ENCODE measurements at places on chromosomes 16 and 17.

DNA sequence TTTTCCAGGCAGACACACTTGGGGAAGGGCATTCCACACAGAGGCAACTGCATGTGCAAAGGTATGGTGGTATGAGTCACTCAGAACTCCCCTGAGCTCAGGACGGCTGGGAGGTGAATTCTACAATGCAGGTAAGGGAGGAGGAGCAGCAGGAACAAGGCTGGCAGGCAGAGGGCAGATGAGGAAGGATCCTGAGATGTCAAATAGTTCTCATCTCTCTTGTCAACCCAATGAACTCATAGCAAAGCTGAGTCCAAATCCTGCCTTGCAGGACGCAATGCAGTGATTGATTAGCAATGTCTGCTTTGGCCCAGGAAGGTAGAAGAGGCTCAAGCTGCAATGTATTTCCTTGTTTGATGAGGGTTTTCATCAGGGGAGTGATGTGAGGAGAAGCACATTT is 243.5 kb downstream of the XYLT1 start:
- DNase-seq, result no peak

- no peak for DNase-seq
Measured at GRCh38 chr16:5166486-5166885, 68.9 kb upstream of the EEF2KMT start.

- DNase-seq, result no peak
Measured at GRCh38 chr16:54050459-54051210, 236.0 kb downstream of the IRX3 start.

- DNase-seq, result no peak
Measured at GRCh38 chr16:57736419-57737351, 1.1 kb downstream of the KATNB1 start.

GRCh38 chr16:90018297-90018651 is 982 bp downstream of the DBNDD1 start:
- no peak for DNase-seq

GRCh38 chr17:71107136-71107535 is 937.8 kb downstream of the KCNJ2 start:
- no peak for DNase-seq

DNA sequence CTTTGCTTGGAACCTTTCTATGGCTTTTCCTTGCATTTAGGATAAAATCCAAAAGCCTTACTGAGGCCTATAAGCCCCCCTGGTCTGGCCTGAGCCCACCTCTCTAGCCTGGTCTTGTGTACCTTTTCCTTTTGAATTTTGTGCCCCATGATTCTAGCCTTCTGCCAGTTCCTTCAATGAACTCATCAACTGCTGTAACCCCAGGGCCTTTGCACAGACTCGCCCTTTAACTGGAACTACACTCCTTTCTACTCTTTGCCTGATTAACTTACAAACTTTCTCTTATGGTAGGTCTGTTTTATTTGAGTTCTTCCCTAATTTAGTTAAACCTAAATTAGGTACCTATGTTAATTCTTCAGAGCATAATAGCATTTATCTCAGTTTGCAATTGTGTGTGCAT is 24.2 kb downstream of the GJD3 start:
- no peak for DNase-seq

DNA sequence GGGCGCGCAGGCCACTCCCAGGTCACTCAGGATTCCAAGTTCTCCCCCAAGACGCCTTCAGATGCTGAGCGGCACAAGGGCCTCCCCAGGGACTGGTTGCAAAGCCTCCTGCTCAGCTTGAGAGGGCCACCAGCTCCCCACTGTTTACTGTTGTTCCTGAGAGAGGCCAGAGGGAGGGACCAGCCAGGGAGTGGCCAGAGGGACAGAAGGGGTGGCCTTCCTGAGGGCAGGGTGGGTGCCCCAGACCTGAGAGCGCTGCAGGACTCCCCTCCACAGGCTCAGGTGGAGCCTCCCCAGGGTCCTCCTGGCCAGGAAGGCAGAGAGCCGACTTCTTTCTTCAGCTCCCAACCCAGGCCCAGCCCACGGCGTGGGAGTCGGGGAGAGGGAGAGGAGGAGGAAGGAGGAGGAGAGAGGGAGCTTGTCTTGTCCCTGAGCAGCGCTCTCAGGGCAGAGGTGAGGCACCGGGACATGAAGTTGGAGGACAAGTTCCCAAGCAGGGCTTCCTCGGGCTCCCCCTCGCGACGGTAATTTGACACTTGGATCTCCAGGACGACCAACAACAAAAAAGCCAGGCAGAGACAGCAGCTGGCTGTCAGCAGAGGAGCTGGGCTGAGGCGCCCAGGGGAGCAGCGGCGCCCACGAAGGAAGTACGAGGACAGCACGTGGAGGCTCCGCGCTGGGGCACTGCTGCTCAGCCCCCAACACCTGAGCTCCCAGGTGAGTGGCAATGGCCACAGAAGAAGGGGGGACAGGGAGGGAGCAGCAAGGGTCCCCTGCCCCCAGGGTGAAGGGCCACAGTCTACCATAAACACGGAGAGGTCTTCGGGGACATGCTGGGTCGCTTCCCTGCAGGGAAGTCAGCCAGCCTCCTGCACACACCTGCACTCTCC is 497 bp downstream of the SMIM5 start:
- peak; percentile 40 for DNase-seq

DNA sequence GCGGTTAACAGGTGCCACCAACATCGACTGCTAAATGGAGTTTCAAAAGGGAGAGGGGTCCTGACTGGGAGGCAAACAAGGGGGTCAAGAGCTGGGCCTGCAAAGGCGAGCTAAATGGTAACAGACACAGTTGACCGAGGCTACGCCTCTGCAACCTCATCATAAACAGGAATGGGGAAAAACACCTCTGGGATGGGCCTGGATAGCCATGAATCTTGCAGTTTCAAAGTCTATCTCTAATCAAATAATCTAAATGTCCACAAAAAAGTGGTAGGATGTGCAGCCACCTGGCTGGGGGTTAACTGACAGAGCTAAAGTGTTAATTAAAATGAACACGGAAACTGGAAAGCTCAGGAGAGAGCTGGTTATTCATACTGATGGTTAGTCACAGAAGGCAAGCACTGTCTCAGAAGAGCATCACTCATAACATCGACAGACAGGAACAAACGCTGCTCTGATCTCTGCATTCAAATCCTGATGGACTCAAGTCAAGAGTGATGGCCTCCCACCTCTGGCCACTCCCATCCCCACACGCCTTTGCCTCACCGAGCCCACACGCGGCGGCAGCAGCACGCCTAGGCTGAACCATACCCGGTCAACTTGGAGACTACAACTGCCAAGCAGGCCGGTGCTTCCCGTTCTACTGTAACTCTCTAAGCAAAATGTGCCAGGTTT is 56.3 kb downstream of the CREBBP start:
- DNase-seq, result no peak

DNA sequence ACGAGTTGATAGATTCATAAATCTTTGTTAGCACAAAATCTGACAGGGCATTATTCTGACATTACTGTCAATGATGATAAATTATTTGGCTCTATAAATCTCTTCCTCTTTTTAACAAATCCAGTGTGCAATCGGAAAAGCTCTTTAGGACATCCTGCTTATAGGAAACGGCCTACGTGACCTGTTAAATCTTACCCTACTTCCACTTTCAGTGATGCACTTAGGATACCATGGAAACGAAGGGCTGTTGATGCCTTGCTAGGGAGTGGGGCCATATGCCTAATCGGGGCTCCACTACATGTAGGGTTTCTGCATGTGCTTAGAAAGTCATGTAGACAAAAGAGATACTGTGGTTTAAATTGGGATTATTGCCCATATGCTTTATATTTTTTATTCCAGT is 27.2 kb downstream of the ZNF594 start:
- DNase-seq, result no peak

GRCh38 chr17:4560421-4560820 is at the start of gene GGT6:
Gene GGT6, minus strand, starts transcription at chr17:4560577. Its CDS starts 56 bp downstream, at chr17:4560521.
- no peak for DNase-seq

- no peak for DNase-seq
Measured at GRCh38 chr16:67782567-67783352, 23.6 kb downstream of the RANBP10 start.

DNA sequence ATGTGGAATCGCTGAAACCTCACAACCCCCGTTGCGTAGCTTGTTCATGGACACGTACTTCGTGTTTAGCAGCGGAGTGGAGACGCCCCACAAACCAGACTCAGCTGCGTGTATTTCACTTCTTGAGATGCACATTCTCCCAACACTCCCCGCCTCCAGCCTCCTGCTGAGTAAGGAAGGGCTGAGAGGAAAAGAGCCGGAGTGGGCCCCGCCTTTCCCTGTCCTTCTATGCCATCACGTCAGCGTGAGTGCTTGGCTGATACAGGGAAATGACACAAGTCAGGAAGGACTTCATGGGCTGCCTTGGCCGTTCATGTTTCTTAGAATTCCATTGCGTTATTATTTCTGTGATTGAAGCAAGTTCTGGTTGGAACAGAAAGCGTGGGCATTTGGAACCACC is 68.6 kb upstream of the CBX4 start:
- DNase-seq, result no peak

DNA sequence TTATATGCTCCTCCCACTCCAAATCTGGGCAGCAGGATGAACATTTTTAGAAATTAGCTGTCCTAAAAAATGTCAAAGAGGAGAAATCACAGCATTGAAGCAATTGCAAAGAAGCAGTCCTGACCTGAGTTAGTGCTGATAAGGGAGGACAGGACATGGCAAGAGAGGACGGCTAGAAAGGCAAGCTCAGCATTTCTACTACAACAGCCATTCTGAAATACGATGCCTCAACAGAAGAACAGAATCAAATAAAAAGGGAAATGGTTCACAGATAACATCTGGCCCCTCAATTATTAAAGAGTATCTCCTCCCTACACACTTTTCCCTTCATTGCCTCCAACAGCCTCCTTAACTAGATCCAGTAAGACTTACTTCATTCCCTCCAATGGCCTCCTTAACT is 18.3 kb downstream of the VPS53 start:
- DNase-seq, result no peak

All from NCI-H748 treated with DMSO at 0.1 percent for 48 hours (cell line).